Lung microvascular endothelial cell (primary cell): ENCODE measurements at places on chromosomes 3 and 15. TPM values are rescaled to one million over a fixed set of nuclear protein-coding genes. Genes with fewer than 3 reads are reported as not detected.

The CPA3 gene
- under 0.01 TPM in 1 of 2 replicates, not detected in the other for total RNA-seq

DNA sequence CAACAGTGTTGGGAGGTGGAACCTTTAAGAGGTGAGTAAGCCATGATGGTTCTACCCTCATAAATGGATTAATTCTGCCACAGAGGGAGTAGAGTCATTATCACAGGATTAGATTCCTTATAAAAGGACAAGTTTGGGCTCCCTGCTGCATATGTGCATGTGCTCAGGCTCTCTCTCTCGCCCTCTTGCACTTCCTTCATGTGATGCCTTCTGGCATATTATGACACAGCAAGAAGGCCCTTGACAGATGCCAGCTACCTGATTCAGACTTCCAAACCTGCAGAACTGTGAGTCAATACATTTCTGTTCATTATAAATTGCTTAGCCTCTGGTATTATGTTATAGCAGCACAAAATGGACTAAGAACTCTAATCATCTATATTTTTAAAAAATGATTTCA lies 205.3 kb downstream of the CTNNB1 start:
- no peak for DNase-seq

The PATL2 gene
- under 0.01 TPM in 1 of 2 replicates, not detected in the other for total RNA-seq

- no peak for DNase-seq
These were observed 232.2 kb upstream of the FEZF2 start for GRCh38 chr3:62605413-62606068.

DNA sequence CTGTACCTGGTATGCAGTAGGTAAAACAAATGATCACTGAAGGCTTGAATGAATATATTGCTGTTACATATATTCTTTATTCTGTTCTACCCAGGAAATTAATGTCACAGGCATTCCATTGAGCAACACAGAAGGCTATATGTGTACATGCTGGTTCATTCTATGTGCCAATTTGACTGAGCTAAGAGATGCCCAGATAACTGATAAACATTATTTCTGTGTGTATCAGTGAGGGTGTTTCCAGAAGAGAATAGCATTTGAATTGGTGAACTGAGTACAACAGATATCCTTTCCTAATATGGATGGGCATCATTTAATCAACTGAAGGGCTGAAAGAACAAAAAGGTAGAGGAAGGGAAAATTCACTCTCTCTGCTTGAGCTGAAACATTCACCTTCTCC lies 886.8 kb downstream of the FHIT start:
- DNase-seq: no peak

The STRIT1 gene
- not detected in 2 replicates for total RNA-seq

GRCh38 chr3:143294188-143294587 lies 174.6 kb downstream of the CHST2 start:
- no peak for DNase-seq

The SHC4 gene
- total RNA-seq: under 0.01 and 0.22 TPM in 2 replicates

GRCh38 chr3:105965384-105965783 lies 96.6 kb upstream of the CBLB start:
- no peak for DNase-seq

DNA sequence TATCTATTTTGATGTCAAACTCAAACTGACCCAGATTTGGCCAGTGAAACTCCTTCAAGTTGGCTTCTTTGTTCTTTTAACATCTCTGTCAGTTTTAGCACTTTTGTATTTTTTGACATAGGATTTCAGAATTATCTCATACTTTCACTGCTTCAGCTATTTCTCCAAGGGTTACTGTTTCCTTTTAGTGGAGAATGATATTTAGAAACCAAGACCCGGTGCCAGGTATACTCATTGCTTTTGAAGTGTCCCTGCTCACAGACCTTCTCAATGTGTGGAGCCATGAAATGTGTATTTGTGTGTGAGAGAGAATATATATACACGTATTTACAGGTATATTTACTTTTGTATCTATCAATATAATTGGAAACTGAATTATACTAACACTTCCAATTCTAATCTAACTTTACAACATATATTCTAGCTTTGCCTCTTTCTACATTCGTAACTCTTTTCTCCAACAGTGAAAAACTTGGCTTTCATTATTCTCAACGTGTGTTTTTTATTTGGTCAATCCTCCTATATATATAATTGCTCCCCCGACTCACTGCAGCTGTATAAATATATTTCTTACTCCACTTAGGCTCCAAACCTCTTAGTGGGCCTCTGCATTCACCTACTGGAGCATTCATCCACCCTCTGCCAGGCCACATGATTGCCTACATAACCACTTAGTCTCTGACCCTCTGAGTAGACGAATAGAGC lies 54.0 kb downstream of the OTOL1 start:
- no peak for DNase-seq

DNA sequence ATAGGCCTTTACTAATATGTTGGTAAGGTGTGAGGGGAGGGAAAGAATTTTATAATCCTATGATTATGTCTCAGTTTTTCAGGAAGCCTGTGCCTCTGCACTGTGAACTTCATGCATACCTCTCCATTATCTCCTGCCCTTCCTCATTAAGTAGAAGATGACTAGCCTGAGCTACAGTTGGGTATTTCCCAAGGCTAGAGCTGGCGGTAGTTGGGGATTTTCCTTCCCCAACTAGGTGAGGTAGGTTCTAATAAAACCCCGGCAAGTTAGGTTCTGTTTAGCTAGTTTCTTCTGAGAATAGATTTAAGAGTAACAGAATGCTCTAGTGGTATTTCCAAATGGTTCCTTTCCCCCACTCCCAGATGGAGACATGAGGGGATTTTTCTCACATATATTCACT lies 414.5 kb downstream of the GRM7 start:
- no peak for DNase-seq

DNA sequence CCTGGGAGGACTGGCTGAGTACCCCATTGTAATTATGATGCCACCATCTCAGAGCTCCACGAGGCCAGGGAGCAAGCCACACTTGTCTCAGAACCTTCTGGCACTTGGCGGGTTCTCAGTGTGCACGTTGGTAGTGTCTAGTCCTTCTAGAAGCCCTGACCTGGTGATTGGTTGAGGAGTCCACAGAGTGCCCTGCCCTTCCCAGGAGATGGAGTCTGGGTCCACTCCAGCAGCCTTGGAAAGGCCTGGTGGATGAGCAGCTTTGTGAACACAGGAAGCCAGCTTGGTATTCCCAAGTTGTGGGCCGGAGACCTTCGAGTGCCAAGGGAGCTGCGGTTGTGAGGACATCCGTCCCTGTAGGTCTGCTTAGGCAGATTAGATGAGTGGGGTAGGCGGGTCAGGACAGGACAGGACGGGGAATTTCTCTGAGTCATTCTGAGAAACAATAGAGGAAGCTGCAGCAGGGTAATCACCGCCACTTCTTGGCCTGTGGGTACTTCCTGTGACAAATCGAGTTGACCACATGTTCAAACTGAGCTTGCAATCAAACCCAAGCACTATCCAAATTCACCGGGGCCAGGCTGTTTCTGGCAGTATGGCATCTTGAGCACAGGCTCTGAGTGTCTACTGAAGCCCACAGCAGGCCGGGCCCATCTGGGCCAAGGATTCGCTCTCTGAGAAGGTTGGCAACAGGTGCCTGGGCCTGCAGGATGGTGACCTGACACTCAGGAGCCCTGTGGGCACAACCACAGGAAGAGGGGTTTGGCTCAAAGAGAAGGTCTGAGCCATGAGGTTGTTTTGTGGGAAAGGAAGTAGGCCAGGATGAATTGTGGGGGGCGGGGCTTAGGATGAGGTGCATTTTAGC lies 71.5 kb upstream of the PLXNA1 start:
- DNase-seq: peak; percentile 98

The ILDR1 gene
- not detected in 2 replicates for total RNA-seq

GRCh38 chr15:101172501-101173071 lies 79.3 kb downstream of the CHSY1 start:
- DNase-seq: no peak

GRCh38 chr15:78660584-78660983 lies 19.6 kb upstream of the CHRNB4 start:
- DNase-seq: no peak

The CSPG5 gene
- under 0.01 and 0.40 TPM in 2 replicates for total RNA-seq

- no peak for DNase-seq
These were observed 63.3 kb downstream of the RLBP1 start for GRCh38 chr15:89157918-89158564.

The CHRNA5 gene
- total RNA-seq: 1.8 and 2.4 TPM in 2 replicates

The VEPH1 gene
- 9.5 and 20.9 TPM in 2 replicates for total RNA-seq

GRCh38 chr3:177615015-177615414 lies 417.7 kb upstream of the TBL1XR1 start:
- DNase-seq: peak; percentile 96

The GOLGA6B gene
- total RNA-seq: not detected in 2 replicates

DNA sequence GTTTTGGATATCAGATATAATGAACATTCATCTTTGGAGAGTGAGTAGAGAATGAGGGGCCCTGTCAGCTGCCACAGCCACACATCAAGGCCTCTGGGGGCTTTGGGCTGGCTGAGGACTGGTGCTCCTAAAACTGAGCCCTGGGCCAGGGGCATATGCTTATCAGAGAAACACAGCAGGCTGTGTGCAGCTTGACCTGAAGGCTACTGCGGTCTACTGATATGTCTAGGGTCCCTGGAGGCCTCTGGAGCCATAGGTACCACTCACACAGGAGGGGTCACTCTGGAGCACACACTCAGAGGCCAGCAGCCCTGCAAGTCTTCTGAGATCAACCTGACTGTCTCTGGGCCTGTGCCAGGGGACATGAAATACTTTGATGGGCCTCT lies 7.6 kb downstream of the TF start:
- DNase-seq: no peak

The SNRPN gene
- total RNA-seq: 80.0 and 96.4 TPM in 2 replicates

DNA sequence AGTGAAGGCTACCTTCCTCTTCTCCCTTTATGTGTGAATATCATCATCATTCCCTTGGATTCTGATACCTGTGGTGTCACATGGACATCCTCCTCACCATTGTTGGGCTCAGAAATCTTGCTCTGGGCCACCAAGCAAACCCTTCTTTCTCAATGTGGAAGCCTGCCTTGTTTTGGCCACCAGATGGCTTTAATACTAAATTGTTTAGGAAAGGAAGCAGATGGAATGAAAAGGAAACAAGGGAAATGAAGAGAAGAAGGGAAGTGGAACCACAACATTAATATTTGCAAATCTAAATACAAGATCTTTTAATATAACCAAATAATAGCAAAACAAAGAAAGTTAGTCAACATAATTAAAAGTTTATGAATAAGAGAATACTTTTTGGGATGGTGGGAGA lies 14.0 kb downstream of the FAM227B start:
- no peak for DNase-seq

GRCh38 chr3:14203521-14204079 lies 25.0 kb downstream of the LSM3 start:
- peak; percentile 93 for DNase-seq

The SNAPC5 gene
- 17.7 and 21.0 TPM in 2 replicates for total RNA-seq

GRCh38 chr3:13648060-13649001 lies 99.4 kb downstream of the FBLN2 start:
- peak; percentile 79 for DNase-seq

DNA sequence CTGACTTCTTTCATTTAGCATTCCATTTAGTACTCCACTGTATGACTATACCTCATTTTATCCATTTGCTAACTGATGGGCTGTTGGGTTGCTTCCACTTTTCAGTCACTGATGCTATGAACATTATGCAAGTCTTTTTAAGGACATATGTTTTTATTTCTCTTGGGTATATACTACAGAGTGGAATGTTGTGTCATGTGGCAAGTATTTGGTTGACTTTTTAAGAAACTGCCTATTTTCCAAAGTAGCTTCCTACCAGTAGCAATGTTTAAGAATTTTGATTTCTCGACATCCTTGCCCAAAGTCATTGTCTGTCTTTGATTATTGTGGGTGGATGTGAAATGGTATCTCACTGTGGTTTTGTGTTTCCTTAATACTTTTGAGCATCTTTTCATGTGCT lies 110.1 kb upstream of the TPM1 start:
- no peak for DNase-seq

GRCh38 chr3:34038131-34038530 lies 239.7 kb downstream of the PDCD6IP start:
- no peak for DNase-seq

- DNase-seq: no peak
These were observed 52.2 kb downstream of the MOBP start for GRCh38 chr3:39519554-39520288.
